ENCODE measurements at places on chromosomes 12 and 14.

- DNase-seq: no peak
These were observed 46.0 kb downstream of the YEATS4 start for GRCh38 chr12:69405566-69405865.

DNA sequence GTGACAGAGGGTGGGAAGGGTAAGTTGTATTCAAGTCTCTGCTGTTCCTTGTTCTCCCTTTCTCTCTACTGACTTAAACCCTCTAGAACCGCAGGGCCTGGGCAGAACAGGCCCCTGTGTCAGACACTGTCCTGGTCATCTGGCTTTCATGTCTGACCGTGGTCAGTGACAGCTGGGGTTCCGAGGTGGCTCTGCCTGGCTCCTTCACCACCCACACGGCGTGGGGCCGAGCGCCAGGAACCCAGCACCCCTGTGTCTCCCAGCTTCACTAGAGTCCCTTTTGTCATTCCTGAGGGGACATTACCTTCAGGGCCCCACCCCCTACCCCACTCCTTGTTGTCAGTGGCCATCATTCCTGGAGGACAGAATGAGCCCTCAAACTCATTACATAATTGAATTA lies 168.9 kb downstream of the ADGRD1 start:
- DNase-seq: no peak

- no peak for DNase-seq
These were observed 7.7 kb upstream of the RACGAP1 start for GRCh38 chr12:50032854-50033581.

DNA sequence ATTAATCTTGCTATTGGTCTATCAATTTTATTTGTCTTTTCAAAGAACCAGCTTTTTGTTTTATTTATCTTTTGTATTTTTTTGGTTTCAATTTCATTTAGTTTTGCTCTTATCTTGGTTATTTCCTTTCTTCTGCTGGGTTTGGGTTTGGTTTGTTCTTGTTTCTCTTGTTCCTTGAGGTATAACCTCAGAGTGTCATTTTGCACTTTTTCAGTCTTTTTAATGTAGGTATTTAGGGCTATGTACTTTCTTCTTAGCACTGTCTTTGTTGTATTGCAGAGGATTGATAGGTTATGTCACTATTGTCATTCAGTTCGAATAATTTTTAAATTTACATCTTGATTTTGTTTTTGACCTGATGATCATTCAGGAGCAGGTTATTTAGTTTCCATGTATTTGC lies 92.7 kb upstream of the DCD start:
- no peak for DNase-seq

GRCh38 chr12:95543305-95543704 lies 8.0 kb downstream of the USP44 start:
- no peak for DNase-seq

DNA sequence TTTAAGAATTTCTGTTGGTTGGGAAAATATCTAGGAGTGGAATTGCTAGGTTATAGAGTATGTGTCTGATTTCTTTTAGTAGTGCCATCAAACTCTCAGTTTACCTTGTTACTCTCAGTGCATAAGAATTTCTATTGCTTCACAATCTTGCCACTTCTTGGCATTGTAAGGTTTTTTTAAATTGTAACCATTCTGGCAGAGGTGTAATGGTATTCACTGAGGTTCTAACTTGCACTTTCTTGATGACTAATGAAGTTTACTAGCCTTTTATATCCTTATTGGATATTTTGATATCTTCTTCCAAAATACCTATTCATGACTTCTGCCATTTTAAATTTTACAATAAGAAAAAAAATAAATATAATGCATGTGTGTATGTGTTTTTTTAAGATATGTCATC lies 478.0 kb downstream of the NAV3 start:
- DNase-seq: no peak

DNA sequence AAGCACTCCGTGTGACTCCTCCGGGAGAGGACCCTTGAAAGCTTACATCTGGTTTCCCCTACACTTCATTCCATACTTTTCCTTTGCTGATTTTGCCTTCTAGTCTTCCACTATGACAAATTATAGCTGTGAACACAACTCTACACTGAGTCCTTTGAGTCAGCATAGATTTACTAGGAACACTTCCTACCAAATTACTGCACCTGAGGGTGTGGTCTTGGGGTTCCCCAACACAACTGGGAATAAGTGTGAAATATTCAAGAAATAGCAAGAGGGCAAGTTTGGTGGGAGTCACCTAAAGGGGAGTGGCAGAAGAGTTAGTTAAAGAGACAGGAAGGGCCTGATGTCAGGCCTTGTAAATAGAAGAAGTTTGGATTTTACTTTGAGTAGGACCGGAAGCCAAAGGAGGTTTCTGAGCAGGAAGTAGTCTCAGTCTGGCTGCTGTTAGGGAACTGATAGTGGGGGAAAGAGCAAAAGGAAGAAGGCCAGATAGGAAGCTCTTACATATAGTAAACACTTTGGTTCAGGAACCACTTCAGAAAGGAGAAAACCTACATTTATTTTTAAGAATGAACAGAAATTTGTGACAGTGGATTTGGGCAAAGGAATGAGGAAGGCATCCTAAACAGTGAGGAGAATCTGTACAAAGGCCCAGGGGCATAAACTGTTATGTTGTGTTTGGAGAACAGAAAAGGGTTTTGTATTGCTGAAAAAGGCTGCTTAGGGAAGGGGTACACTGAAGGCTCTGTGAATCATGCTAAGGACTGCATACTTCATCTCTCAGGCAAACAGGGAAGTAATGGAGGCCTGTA lies 14.2 kb downstream of the SEL1L start:
- DNase-seq: no peak

- DNase-seq: peak; percentile 36
These were observed 19.5 kb downstream of the DCAF5 start for GRCh38 chr14:69133206-69134125.

DNA sequence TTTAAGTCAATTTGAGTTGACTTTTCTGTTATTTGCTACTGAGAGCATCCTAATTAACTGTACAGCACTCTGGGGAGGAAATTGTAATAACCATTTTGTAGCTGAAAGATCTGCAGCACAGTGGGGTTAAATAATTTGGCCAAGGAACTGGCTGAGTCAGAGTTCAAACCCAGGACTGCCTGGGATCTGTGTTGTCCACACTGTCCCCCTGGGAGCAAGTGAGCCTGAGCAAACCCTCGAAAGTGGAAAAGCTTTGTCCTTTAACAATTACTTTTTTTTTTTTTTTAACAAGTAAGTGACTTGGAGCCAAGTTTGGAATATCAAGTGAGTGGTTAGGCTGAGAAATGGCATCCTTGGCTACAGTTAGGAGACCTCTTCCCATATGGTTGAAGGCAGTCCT lies 247.2 kb upstream of the CCDC196 start:
- DNase-seq: no peak

DNA sequence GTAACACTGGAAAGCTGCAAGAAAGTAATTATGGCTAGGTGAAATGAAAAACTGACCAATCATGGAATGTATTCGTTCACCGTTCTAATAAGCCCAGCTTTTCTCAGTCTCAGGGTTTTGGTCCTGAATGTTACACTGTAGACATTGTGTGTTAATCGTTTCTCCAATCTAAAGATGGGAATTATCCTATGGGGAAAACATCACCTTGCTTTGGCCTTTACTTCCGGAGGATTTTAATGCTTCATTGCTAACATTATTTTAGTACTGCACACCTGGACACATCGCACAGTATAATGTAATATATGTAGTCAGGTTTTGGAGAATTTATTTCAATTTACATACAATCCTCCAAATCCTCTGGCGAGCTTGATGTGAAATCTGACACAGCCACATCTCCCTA lies 1.2 kb upstream of the TRHDE start:
- DNase-seq: no peak
